Caco-2 (cell line): ENCODE measurements at places on chromosomes 1 and 21.

- no peak for DNase-seq
These were observed 5.1 kb downstream of the FNDC7 start for GRCh38 chr1:108717774-108718316.

- no peak for DNase-seq
These were observed 14.6 kb downstream of the KIF26B start for GRCh38 chr1:245169376-245169775.

DNA sequence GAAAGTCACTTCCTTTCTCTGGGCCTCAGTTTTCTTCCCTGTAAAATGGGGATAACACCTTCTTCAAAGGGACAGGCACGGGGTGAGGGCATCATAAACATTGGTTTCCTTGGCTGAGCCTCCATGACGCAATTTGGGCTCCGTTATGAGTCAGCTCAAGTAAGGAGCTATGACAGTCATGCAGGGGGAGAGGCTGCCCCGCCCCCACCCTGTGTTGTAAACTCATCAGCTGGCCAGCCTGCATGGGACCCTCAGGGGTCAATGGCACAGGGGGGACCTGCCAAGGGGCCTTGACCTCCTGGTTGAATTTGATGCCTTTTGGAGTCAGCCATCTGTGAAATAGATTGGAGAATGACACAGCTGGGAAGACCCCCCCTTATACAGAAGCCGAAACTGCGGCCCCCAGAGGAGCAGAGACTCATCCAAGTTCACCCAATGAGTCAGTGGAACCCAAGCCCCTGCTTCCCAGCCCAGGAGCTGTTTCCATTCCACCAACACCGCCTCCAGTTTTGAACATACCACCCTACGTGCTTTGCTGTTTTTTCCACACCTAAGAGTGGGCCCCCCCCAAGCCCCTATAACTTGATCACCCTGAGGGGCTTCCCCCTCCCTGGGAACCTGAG, 36.8 kb upstream of the RUNX3 start:
- no peak for DNase-seq

GRCh38 chr1:83764209-83764608, 234.7 kb downstream of the TTLL7 start:
- no peak for DNase-seq

GRCh38 chr1:27522432-27523336, 32.7 kb upstream of the WASF2 start:
- DNase-seq = no peak

GRCh38 chr1:246291127-246291526, 216.0 kb downstream of the SMYD3 start:
- no peak for DNase-seq

DNA sequence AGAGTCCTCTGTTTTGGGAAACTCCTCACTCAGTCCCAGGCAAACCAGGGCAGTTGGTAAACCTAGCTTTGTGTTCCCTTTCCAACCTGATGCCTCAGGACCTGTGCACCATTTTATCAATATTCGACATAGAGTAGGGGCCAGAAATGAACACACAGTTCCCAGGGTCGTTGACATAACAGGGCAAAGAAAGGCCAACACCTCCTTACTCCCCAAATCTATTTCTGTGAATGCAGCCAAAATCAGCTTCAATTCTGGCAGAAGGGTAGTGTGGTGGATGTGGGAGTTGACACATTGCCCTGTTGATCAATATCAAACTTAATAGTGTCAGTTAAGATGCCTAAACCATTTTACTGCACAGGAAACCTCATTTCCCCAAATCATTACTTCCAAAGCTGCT, 104.6 kb upstream of the SPATA6 start:
- no peak for DNase-seq

DNA sequence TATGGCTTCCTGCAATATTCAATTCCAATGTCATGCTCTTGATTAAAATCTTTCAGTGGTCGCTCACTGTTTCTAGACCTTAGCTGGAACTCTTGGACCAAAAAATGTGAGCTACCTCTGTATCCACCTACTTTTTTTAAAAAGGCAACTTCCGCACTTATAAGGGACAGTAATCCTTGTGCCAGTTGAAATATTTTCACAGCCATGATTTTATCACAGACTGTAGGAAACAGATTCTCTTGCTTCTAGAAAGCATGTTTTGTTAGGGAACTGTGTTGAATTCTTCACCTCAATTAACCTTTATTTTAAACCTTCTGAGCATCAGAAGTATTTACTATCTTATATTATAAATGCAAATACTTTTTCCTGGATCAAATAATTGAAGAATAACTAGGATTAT, 296.0 kb upstream of the ST6GALNAC5 start:
- DNase-seq = no peak

- no peak for DNase-seq
These were observed 304.1 kb downstream of the PBX1 start for GRCh38 chr1:164863056-164863455.

GRCh38 chr1:25676488-25676887, 59.9 kb downstream of the MAN1C1 start:
- DNase-seq = no peak

GRCh38 chr1:17922833-17923232, 167.7 kb downstream of the ACTL8 start:
- DNase-seq = no peak

DNA sequence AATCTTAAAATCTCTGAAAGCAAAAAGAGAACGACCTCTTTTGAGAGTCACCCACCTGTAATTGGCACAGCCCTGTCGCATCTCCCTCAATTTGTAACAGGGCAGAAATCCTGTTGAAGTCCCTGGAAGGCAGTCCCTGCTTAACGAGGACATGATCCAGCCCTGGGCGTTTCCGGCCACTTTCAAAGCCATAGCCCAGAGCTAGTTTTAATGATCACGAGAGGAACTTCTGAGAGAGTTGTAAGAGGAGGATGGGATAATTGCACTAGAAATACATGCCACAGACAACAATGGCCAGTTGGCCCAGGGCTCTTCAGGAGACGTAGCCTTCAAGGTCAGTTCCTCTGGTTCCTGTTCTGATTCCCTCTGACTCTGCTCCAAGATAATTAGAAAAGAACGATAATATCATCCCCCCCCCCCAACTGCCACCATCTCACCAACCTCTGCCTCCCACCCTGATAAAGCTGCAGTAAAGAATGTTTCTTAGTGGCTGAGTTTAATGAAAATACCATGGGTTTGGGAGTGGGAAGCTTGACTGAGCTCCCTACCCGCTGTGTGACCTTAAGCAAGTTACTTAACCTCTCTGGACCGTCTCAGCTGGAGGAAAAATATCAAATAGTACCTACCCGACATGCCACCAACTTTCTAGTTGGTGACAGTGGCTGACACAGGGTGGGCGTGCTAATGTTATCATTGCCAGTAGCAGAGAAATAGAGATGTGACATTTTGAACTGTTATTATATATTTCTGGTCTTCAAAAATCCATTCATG, 140.0 kb downstream of the OMA1 start:
- no peak for DNase-seq

GRCh38 chr21:41168391-41169257, 664 bp downstream of the BACE2 start:
- DNase-seq = no peak

- no peak for DNase-seq
These were observed 402 bp downstream of the PLEKHG5 start for GRCh38 chr1:6491081-6491449.

DNA sequence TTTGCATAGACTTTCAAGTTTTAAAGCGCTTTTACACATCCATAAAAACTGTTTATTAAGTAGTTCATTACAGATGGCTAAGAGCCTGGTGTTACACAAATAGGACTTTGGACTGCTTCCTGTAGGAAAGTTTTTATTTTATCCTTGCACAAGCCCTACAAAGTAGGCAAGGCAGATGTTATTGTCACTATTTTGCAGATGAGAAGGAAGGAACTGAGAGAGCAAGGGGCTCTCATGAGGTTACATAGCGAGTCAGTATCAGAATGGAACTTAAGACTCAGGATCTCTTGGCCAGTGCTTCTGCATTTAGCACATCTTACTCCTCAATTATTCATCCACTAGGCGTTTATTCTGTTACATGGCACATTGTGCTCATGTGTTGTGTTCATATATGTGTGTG, 2.6 kb upstream of the MAPKAPK2 start:
- DNase-seq = no peak

- DNase-seq = peak; percentile 78
These were observed at the start of gene SHC1 for GRCh38 chr1:154970631-154971340. Gene SHC1 (minus strand): TSS chr1:154970747. CDS start chr1:154970526, 221 bp downstream.

- DNase-seq = no peak
These were observed 46.0 kb downstream of the EXO1 start for GRCh38 chr1:241894016-241894415.

DNA sequence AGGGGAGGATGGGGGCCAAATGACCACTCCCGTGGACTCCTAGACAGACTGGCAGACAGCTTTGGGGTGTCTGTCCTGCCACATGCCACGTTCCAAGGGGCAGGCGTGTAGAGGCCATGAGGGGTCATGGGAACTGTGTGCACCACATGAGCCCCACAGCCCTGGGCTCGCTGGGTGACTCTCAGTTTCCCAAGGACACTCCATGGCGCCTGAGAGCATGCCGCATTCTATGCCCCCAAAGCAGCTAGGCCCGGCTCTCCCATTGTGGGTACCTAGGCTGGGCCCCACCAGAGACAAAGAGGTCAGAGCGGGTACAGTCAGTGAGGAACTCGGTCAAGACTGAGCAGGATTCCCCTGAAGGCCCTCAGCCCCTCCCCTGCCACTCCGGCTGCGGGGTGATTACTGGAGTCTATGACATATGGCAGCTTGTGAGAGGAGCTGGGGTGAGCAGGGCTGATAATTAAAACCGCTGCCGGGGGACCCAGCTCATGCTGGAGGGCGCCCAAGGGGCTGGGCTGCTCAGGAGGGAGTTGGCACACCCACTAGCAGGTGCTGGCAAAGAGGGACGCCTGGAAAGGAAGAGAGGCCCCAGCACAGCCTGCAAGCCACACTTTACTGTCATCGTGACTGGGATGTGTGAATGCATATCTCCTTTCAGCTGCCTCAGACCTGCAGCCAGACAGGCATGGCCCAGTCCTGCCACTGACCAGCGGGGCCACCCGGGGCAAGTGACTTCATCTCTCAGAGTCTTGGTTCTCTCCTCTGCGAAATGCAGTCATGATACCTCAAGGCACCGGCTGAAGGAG, 8.4 kb downstream of the LRP8 start:
- no peak for DNase-seq

DNA sequence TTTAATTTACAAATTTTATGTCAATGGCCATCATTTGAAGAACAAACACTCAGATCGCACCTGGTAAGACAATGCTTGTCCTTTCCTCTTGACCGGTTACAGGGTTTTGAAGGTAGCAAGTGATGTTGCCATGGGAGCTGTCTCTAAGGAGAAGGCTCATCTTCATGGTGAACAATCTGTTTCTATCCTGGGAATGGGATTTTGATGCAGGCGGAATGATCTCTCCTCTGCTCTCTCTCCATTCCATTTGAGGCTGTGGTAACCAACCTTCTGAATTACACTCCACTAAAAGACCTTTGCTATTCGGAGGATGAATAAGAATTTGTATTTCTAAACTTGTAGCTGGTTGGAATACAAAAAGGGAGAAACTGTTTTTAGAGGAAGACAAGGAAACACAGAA, 57.9 kb upstream of the SLC5A9 start:
- no peak for DNase-seq

GRCh38 chr1:244022311-244022710, 28.8 kb upstream of the ZBTB18 start:
- DNase-seq = no peak

DNA sequence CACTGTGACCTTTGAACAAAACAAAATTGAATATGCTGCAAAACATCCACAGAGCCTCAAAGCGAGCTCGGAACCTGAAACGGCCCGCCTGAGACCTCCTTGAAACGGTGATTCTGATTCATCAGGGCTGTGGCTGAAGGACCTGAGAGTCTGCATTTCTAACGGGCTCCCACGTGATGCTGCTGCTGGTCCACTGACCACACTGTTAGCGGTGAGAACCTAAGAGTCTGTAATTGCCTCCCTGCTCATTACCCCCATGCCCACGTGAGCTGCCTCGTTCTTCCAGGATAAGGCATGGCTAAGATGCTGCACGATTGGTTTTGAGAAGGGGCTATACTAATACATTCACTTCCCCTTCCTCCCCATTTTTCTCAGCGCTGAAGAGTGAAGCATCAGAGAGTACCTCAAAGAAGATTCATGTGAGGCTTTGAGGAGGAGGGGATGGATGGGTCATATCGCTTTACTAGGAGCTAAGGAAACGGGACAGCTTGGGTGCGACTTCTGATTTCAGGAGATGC, 9.7 kb downstream of the TLR5 start:
- DNase-seq = no peak

DNA sequence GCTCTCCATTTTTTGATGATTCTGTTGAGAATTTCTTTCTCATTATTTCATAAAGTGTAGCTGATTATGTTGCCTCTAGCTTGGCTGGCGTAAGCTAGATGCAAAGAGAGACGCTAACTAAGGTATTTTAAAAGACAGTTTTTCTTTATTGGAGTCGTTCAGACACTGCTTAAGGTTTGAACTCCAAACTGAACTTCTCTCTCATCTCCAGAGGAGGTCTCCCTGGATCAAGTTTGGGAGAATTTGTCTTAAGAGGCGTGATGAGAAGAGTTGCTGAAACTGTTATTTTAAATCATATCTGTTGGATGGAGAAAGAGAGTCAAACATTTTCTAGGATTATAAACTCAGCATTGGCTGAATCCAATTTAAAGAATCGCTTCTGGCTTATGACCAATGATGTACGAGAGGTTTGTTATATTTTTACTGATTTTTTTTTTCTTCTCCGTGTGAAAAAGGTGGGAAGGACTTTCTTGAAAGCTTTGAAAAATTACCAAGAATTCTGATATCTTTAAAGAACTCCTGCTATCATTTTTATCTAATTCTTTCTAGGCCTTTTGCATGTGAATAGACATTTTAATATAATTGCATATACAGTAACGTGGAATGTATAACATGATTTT, 34.0 kb downstream of the MAP3K7CL start:
- DNase-seq = peak; percentile 49

DNA sequence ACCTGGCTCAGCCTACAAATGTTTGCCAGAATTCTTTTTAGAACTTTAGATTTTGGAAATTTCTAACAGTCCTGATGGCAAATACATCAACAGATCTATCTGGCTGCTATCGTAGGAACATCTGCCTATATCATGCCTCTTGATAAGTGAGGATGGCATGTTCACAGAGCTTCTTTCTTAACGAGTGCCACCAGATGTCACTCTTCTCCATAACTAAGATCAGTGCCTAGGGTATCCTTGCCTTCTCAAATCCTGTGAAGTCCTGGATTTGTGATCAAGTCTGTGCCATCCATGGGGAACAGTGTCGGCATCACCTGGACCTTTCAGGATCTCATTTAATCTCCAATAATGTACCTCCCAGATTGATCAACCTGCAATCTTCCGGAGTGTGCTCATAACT, 36.5 kb upstream of the CD5L start:
- peak; percentile 35 for DNase-seq

GRCh38 chr1:39926343-39926793, 24.7 kb upstream of the MYCL start:
- DNase-seq = no peak
